ENCODE measurements at places on chromosomes 6 and 20.

GRCh38 chr6:119277052-119277451 lies 72.5 kb downstream of the MAN1A1 start:
- no peak for DNase-seq

- no peak for DNase-seq
These were observed 142.8 kb downstream of the DLL1 start for GRCh38 chr6:170147832-170148708.

- DNase-seq, result no peak
These were observed 1.6 kb upstream of the LY86 start for GRCh38 chr6:6586671-6587526.

DNA sequence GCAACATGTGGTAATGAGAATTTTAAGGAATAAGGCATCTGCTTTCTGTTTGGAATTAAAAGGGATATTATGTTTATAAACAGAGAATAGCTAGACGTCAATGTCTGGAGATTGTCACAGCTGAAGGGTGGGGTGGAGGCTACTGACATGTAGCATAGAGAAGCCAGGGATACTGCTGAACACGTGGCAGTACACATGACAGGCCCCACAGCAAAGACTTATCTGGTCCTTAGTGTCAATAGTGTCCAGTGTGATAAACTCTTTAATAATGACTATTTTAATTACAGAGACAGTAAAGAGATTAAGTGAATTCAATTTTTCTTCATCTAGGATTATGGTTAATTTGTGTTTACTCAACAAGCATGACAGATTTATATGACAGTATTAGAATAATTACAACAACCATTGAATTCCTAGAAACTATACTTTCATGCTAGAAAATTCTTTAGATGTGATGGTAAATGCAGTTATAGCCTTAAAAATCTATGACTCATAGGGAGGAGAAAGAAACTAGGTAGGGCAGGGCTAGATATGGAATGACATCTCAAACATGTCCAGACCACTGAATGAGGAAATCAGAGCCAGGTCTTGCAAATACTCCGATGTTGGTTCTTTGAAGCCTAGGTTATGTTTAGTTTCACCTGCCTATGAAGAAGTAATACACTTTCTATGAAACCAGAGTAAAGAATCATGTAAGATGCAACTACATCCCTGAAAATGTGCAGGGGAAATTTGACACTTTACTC lies 399.5 kb downstream of the PHF3 start:
- no peak for DNase-seq

- no peak for DNase-seq
These were observed 36.1 kb downstream of the BICRAL start for GRCh38 chr6:42817907-42818306.

- DNase-seq, result no peak
These were observed 155.5 kb upstream of the SLC24A3 start for GRCh38 chr20:19056909-19057308.

DNA sequence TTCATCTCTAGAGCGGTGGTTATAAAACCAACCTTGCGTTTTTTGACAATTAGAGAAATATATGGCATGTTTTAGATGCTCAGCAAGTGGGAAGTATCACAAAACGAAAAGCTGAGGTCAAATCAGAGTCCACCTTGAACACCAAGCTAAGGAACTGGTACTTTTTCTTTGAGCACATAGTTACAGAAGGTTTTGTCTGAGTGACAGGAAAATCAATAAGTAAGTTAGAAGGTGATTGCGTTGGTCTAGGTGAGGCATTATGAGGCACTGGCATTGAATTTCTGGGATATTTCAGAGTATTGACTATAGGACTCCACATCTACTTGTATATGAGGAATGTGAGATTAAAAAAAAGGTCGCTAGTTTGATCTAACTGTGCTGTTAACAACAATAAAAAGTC lies 597 bp upstream of the HINT3 start:
- DNase-seq, result no peak

- DNase-seq, result peak; percentile 17
These were observed 5.5 kb downstream of the ANKEF1 start for GRCh38 chr20:10040070-10040975.

DNA sequence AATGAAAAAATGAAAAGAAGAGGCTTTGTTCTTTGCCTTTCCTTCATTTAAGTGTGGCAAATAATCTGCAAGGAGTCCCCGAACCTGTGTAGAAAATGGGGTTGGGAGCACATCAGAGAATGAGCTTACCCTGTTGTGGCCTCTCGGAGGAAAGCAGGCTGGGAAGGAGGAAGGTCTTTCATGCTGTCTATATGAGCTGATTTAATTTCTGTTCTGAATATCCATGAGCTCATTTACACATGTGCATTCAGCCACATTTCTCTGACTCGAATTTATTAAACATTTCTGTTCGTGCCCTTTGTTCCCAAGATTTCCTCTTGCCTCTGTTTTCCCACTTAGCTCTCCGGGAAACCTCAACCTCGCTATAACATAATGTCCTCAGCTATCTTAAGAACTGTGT lies 584.4 kb upstream of the CDH4 start:
- DNase-seq, result no peak

DNA sequence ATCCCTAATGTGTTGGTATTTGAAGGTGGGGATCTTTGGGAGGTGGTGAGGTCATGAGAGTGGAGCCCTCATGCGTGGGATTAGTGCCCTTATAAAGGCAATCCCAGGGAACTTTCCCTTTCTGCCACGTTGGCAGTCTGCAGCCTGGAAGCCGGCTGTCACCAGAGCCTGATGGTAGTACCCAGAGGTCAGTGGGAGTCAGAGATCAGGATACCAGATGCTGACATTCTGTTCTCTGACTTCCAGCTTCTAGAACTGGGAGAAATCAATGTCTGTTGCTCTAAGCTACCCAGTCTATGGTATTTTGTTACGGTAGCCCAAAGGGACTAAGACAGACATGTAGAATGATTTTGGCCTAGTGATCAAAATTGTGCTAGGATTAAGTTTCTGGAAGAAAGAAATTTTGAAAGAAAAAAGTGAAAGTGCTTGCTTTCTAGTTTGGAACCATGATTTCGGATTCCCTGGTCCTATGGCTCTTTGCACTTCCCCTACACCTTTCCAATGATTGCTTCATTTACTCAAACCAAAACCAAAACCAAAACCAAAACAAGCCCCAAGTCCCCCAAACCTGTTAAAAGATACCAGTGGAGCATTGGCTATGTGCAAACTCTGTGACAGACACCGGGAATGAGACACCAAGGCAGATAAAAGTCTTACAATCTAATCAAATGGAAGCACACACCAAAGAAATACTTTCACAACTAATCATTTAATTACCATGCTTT lies 173.7 kb upstream of the ZNF217 start:
- no peak for DNase-seq

GRCh38 chr6:142653710-142654420 lies 291.1 kb downstream of the HIVEP2 start:
- DNase-seq, result no peak

GRCh38 chr6:149233056-149233715 lies 84.3 kb upstream of the TAB2 start:
- peak; percentile 98 for DNase-seq

DNA sequence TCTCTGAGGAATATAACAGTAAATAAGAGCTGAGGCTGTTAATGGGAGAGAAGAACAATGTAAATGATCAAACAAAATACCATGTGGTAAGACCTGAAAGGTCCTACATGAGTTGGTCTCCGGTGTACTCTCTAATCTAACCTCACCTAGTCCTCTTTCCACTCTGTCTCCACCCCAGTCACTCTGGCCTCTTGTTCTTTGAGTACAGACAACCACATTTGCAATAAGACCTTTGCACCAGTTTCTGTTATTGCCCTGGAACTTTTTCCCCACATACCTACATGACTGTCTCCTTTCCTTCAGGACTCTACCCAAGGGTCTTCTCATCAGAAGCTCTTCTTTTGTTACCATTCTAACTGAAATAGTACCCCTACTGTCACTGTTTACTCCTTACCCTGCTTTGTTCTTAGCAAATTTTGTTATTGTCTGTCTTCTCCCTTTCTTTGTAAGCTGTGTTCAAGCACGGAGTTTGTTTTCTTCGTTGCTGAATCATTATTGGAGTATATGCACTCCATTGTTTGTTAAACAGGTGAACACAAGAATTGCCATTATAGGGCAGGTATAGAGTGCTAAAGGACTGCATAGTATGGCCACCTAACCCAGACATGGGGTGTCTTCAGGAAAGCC lies 37.3 kb downstream of the MAPK14 start:
- DNase-seq, result no peak

GRCh38 chr6:4797587-4797986 lies 21.4 kb downstream of the CDYL start:
- no peak for DNase-seq

DNA sequence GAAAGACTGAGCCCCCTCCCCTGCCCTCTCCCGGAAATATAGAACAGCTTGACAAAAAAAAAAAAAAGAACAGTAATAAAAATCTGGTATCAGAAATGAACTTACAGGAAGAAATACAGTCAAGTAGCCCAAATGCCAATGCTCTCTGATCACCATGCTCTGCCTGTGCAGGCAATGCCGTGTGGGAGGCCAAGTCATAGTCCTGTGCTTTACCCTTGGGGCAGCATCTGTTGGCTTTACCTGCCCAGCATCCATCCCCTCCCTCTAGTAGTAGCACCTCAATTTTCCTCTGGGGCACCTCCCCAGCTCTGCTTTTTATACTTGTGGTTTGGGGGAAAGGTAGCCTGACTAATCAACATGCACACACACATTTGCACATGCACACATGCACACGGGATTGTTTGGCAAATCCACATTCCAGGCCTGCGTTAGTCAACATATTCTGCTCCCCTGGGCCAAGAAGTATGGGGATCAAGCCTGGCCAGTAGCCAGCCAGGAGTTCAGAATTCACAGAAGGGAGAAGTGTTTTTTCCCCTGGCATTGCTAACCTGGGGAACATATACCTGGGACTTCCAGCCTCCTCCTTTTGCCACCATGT lies 70.2 kb downstream of the RIPOR3 start:
- no peak for DNase-seq

GRCh38 chr6:129050086-129050485 lies 167.1 kb downstream of the LAMA2 start:
- DNase-seq, result peak; percentile 34

DNA sequence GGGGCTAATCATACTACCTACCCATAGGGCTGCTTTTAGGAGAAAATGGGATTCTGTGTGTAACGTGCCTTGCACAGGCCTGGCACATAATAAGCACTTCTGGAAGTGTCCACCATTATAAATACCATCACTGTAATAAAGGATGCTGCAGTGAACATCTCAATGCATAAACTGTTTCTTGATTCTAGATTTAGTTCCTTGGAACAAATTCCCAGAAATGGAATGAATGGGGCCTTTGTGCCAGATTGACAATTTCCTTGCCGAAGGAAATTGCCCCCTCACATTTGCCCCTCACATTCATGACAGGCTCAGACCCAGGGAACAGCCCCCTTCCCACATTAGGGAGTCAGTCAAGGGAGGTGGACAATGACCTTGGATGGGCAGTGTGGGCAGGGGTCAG lies 29.2 kb downstream of the BPIFB4 start:
- DNase-seq, result no peak

DNA sequence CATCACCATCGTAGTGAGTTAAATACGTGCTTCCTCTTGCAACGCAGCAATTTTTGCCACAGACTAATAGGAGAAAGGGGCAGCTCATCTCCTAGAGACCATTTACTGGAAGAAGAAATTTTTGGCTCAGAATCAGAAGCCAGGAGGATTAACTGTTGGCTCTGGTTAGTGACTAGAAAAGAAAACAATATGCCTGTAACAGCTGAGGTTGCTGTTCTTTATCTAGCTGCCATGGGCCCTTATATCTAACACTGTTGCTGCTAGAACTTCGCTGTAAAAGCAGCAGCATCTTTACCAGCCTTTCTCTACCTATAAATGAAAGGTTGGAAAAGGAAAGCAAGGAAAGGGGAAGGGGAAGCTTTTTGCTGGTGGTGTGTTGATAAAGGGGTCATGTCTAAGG lies 65.9 kb downstream of the FAM135A start:
- DNase-seq, result no peak

DNA sequence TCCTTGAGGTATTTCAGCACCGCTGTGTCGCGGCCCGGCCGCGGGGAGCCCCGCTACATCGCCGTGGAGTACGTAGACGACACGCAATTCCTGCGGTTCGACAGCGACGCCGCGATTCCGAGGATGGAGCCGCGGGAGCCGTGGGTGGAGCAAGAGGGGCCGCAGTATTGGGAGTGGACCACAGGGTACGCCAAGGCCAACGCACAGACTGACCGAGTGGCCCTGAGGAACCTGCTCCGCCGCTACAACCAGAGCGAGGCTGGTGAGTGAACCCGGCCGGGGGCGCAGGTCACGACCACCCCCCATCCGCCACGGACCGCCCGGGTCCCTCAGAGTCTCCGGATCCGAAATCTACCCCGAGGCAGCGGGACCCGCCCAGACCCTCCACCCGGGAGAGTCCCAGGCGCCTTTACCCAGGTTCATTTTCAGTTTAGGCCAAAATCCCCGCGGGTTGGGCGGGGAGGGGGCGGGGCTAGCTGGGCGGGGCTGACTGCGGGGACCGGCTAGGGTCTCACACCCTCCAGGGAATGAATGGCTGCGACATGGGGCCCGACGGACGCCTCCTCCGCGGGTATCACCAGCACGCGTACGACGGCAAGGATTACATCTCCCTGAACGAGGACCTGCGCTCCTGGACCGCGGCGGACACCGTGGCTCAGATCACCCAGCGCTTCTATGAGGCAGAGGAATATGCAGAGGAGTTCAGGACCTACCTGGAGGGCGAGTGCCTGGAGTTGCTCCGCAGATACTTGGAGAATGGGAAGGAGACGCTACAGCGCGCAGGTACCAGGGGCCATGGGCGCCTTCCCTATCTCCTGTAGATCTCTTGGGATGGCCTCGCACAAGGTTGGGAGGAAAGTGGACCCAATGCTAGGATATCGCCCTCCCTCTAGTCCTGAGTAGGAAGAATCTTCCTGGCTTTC lies 693 bp downstream of the HLA-F start:
- DNase-seq, result no peak

- no peak for DNase-seq
These were observed 123.0 kb upstream of the AKIRIN2 start for GRCh38 chr6:87824958-87825491.

- DNase-seq, result no peak
These were observed 48.1 kb downstream of the HLA-DPB1 start for GRCh38 chr6:33123732-33124524.

- DNase-seq, result no peak
These were observed 9.9 kb upstream of the RPS6KA2 start for GRCh38 chr6:166636934-166637333.

GRCh38 chr6:150691463-150691862 lies 91.8 kb downstream of the PLEKHG1 start:
- no peak for DNase-seq

GRCh38 chr6:23692184-23692583 lies 433.8 kb upstream of the NRSN1 start:
- DNase-seq, result no peak
